Stimulated activated CD4-positive, alpha-beta T cell treated with anti-CD3 and anti-CD28 coated beads, Interleukin-15, amount 100 ng/mL, for 1 hour (primary cell): ENCODE measurements at places on chromosomes 2 and 18.
A peak's percentile ranks its signal among the peaks of the same experiment; 100 is the strongest.

DNA sequence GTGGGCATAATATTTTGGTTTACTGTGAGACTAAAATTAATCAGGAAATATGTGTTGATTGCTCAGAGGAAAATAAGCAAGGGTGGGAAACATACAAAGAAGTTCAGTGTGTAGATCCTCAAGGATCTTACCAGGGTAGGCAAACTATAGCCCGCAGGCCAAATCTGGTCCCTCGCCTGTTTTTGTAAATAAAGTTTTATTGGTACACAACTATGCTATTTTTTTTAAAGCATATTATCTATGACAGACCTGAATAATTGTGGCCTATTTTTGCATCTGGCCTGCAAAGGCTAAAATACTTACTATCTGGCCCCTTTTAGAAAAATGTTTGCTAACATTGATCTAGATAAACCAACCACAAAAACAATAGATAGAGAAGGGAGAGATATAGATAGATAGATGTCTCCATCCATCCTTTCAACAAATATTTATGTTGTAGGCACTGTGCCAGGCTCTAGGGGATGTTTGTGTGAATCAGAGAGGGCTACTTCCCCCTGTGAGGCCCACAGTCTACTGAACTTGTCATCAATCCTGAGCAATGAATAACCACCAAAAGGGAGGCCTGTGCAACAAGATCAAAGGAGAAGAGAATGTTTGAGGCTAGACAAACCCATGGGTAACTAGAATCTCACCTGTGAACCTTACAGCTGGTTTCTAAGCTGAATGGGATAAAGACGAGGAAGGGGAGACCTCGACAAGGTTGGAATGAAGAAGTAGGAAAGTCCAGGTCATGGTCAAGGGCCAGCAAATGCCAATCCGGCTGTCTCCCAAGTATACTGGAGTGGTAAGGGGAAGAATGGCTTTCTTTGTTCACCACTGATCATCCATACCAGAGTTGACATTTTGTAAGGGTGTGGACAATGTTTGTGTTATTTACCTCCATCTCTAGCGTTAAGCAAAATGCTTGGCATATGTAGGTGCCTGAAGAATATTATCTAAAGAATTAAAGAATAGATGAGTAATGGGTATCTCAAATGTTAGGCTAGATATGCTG is 23.6 kb downstream of the ALPK2 start:
- no peak for DNase-seq

DNA sequence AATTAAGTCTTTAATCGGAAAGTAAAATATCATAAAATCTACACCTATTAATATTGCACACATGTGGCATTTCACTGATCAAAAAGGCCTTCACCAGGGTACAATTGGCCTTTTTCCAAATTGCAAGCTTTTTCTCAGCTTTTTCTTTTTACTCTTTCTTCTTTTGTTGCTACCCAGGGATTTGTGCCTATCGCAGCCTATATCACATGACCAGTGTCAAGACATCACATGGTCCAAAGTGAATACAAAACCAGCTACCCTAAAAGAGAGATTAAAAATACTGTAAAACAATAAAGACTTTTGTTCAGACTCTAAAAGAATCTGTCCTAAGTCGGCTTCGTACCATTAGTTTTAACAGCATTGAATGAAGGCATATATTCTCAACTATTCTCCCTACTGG is 15.0 kb upstream of the OTX1 start:
- DNase-seq, result no peak

DNA sequence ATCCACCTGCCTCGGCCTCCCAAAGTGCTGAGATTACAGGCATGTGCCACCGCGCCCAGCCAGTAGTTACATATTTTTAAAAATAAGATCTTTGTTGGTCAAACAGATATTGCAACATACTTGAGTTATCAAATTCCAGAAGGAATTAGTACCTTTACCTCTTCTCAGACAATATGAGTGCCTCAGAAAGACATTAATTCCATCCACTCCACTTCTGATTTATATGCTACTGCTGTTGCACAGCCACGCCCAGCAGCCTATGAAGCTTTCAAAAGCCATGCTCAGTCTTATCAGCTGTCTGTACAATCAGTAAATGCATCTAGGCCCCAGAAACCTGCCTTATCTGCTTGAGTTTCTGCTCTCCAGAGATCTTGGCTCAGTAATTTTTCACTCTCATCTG is 47.8 kb downstream of the MEX3C start:
- DNase-seq, result no peak

DNA sequence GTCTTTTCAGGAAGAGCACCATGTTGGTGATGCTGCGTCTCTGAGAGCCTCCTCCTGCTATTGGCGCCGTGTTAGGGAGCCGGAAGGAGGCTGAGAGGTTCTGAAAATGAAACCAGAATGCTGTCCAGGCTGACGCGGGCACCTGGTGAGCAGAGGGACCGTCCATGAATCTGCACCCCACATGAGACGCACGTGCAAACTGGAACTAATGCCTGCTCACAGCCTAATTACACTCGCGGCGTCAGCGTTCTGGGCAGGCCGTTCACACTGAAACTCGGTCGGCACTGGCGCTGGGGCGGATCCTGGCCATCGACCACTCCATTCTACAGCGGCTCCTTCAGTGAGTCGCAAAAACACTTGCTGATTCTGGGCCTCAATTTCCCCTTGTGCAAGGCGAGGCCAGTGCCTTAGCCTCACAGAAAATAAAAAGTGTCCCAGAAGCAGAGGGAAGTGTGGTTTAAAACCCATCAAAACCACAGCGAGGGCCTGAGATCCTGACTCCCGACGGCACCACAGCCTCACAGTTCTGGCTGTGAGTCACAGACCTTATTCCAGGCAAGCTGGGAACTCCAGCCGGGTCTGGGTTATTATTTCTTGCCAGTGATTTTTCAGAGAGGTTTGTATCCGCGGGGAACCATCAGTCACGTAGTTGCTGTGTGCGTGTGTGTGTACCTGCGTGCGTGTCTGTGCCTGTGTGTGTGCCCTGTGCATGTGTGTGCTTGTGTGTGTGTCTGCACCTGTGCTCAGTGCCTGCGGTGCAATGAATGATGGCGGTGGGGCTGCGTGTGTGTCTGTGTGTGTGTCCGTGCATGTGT is 49.1 kb upstream of the CTDP1 start:
- no peak for DNase-seq

DNA sequence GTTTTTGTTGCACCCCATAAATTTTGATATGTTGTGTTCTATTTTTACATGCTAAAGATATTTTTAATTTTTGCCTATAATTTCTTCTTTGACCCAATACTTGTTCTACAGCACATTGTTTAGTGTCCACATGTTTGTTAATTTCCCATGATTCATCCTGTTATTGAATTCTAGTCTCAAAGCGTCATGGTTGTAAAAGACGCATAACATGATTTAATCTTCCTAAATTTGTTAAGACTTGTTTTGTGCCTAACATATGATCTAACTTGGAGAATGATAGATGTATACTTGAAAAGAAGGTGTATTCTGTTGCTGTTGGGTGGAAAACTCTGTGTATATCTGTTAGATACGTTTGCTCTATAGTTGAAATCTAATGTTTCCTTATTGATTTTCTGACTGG is 27.1 kb upstream of the SULT1C3 start:
- no peak for DNase-seq

GRCh38 chr2:89851583-89851905 is 1160.1 kb downstream of the RPIA start:
- DNase-seq, result no peak

DNA sequence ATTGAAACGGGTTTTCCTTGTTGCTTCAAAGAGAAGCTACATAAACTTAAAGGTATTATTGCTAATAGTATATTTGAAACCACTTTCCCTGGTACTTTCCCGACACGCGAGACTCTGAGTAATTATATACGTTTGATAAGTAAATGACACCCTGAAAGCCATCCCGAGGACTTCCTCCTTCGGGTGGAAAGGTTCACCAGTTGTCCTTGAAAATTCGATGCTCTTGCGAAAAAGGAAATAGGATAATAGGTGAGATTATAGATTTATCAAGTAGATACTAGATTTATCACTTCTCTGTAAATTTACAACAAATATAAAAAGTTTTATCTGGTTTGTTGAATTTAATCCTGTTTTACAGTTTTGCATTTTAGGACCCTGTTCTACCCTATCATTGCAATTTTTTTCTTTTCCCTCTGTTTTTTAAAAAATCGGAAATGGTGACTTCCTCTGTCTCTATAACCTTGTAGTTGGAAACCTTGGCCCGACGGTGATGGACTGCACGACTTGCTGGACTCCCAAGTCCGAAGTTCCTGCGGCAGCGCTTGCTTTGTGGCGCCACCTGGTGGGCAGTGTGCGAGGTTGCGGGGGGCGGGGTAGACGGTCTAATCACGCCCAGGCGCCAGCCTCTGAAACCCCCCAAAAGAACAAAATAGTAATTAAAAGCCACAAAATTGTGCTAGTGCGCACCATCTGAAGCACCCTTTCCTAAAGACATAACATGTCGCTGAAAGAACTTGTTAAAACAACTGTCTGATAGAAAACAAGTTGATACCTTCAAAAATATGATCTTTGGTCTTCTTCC is 972 bp upstream of the DLX2 start:
- peak; percentile 59 for DNase-seq

GRCh38 chr2:110678457-110679336 is 834 bp upstream of the BUB1 start:
- DNase-seq, result no peak

DNA sequence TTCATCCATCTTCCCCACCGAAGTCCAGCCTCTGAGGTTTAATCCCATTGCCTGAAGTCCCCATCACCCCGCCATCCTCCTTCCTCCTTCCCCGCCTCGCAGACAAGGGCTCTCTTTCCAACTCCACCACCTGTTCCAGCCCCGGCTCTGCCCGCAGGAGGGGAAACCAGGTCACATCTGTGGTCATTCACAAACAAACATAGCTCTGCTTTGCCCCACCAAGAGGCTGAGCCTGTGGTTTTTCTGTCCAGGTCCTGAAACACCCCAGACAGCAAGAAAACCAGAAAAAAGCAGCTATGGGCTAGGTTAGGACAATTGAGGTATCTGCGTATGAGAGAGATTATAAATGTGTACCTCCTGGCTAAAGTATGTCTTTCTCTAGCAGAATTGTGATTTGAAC is 144.7 kb downstream of the GLI2 start:
- DNase-seq, result no peak

GRCh38 chr2:107721178-107721577 is 105.5 kb upstream of the RGPD4 start:
- no peak for DNase-seq

- DNase-seq, result no peak
These were observed 8.9 kb downstream of the TFPI start for GRCh38 chr2:187545238-187545751.

DNA sequence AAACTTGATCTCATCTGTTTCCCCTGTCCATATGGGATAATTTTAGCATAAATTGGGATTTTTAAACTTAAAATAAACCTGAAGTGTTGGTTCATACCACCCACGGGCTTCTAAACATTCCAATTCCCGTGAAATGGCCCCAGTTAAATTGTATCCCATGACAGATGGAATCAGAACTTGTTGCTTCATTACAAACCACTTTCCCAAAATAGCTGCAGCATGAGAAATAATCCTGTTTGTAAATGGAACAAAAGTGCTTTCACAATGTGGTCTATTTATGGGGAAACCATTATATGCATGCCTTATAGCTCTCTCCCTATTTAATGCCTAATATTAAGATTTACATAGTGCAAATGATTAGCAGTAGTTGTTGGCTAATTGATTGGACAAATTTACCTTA is 15.9 kb downstream of the SCG2 start:
- no peak for DNase-seq

GRCh38 chr18:31857526-31858106 is 85.3 kb downstream of the TRAPPC8 start:
- DNase-seq, result no peak

- no peak for DNase-seq
These were observed 501.2 kb upstream of the LRRTM4 start for GRCh38 chr2:78023356-78023755.

GRCh38 chr18:75016025-75016717 is 192.8 kb downstream of the PTGR3 start:
- no peak for DNase-seq

- DNase-seq, result no peak
These were observed 72.1 kb downstream of the CAMKMT start for GRCh38 chr2:44433895-44434294.

DNA sequence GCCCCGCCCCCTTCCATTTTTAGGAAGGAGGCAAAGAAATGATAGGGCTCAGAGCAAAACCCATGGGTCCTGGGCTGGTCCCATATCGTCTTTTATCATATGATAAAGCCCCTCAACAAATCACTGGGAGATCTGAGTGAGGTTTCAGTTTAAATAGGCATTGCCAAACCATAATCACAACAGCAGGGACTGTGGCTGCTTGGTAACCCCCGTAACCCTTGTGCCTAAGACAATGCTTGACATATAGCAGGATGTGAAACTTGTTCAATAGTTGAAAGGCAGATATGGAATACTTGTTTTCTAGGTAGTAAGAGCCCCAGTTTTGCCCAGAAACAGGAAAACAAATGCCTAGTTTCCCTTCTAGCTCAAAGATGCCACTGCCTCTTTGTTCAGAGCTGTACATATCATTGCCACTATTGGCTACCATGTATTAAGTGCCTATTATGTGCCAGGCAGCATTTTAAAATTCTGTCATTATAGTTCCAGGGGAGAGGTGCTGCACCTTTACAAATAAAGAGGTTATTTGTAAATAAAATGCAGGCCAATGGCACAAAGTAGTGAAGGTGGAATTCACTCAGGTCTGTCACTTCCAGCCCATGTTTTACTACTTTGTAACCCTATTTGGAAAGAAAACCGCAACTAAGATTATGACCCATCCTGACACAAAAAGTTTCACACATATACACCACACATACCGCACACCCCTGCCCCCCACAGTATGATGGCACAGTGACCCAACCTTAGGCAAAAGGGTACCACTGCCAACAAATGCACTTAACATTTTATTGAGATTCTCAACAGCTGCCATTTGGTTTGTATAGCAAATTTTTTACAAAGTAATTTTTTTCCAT is 14.2 kb downstream of the NAGK start:
- DNase-seq, result no peak

GRCh38 chr2:171225302-171225980 is 64.7 kb upstream of the TLK1 start:
- DNase-seq, result no peak

GRCh38 chr18:74733598-74733997 is 135.9 kb downstream of the ZNF407 start:
- DNase-seq, result no peak
